Epithelial cell of proximal tubule (primary cell): ENCODE measurements at places on chromosomes 1 and 21.

DNA sequence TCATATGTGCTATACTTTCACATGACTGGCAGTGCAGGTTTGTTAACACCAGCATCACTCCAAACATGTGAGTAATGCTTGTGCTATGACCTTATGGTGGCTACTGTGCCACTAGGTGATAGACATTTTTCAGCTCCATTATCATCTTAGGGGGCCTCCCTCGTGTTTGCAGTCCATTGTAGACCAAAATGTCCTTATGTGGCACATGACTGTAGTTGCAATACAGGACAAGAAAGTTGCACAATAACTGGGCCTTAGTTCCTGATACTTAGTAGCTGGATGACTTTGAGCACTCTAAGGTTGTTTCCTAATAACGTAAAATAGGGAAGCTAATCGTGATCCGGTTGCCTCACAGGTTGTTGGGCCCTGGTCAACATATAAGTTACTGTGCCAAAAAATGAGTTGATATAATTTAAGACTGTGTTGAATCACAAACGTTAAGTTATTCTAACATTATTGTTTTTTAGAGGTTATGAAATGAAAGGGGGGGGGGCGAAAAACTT is 511 bp upstream of the SNX27 start:
- peak; percentile 59 for DNase-seq

DNA sequence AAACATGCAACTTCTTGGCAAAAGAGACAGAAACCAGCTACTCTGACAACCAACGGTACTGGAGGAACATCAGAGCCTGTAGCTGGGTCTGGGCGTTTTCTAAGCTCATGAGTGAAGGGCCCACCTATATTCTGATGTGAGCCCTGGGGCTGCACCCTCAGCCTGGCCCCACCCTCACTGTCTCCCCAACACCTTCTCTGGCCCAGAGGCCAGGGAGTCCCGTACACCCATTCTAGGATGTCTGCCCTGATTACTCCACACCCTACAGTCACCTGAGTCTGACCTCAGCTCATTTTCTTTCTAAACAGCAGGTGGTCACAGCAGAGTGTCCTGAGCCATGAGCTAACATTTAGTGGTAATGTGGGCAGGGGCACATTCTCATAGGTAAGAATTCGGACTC is 439.2 kb downstream of the MATN1 start:
- DNase-seq: no peak

- peak; percentile 31 for DNase-seq
Observed at GRCh38 chr1:55337801-55338447, 122.8 kb upstream of the USP24 start.

GRCh38 chr1:88609051-88609450 is 75.0 kb upstream of the PKN2 start:
- DNase-seq: no peak

- no peak for DNase-seq
Observed at GRCh38 chr1:94240822-94241221, 3.4 kb upstream of the ARHGAP29 start.

DNA sequence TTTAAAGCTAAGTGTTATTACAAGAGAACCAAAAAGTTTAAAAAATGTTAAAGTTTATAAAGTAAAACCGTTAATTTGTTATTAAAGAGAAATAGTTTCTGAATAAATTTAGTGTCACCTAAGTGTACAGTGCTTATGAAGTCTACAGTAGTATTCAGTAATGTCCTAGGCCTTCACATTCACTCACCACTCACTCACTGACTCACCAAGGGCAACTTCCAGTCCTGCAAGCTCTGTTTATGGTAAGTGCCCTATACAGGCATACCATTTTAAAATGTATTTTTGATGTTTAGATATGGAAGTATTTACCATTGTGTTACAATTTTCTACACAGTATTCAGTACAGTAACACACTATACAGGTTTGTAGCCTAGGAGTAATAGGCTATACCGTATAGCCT is 60.1 kb upstream of the GCLM start:
- DNase-seq: no peak

GRCh38 chr1:24281591-24281990 is 37.6 kb upstream of the GRHL3 start:
- no peak for DNase-seq

DNA sequence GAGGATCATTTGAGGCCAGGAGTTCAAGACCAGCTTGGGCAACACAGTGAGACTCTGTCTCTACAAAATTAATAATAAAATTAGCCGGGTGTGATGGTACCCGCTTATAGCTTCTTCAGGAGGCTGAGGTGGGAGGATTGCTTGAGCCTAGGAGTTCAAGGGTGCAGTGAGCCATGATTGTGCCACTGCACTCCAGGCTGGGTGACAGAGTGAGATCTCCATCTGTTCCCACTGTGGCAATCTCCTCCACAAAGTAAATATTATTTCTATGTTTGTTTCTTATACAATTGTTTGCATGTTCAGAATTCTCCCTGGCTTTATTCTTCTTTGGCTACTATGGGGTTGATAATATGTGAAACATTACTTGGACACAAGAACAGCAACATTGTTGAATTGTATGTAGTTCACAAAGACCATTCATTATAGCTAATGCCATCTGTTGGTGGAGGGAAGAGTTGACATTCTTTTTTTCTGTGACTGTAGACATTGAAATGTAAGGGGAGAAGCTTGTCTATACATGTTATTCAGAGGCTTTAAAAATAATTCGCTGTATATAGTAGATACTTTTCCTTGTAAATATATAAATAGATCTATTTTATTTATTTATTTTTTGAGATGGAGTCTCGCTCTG is 47.8 kb upstream of the SRSF10 start:
- no peak for DNase-seq

- no peak for DNase-seq
Observed at GRCh38 chr1:174219606-174220370, 60.5 kb downstream of the RABGAP1L start.

DNA sequence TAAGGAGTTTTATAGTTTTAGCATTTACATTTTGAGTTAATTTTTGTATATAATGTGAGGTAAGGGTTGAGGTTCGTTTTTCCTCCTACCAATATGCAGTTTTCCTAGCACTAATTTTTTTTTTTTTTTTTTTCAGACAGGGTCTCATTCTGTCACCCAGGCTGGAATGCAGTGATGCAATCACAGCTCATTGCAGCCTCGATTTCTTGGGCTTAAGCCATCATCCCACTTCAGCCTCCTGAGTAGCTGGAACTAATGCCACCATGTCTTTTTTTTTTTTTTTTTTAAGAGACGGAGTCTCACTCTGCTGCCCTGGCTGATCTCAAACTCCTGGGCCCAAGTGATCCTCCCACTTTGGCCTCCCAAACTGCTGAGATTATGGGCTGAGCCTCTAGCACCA is 2.5 kb upstream of the UBASH3A start:
- no peak for DNase-seq

GRCh38 chr1:107359472-107360241 is 218.8 kb downstream of the NTNG1 start:
- DNase-seq: no peak

DNA sequence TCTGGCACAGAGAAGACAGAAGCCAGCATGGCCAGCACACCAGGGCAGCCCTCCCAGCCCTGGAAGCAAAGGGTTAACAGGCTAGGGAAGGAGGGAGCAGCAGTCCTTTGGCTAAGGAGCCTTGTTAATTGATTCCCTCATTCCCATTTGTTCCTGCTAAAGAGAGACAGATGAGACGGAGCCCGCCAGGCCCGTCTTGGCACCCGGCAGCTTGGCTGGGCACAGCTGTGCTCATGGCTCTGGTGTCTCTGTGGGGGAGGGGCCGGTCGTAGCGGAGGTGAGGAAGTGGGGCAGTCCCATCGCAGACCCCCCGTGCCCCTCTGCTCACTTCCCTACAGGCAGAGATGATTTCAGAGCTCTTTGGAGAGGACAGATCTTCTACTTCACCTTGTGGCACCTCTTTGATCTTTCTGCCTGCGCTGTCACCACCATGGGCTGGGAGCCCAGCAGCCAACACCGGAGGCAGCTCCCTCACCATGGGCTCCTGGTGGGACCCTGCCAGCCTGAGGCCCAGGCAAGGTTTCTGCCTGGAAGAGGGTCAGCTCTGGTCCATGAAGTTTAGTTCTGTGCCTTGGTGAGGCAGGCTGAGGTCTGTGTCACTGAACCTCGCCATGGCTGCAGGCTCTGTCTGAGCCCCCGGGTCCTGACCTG is 38.0 kb downstream of the FOXO6 start:
- no peak for DNase-seq

DNA sequence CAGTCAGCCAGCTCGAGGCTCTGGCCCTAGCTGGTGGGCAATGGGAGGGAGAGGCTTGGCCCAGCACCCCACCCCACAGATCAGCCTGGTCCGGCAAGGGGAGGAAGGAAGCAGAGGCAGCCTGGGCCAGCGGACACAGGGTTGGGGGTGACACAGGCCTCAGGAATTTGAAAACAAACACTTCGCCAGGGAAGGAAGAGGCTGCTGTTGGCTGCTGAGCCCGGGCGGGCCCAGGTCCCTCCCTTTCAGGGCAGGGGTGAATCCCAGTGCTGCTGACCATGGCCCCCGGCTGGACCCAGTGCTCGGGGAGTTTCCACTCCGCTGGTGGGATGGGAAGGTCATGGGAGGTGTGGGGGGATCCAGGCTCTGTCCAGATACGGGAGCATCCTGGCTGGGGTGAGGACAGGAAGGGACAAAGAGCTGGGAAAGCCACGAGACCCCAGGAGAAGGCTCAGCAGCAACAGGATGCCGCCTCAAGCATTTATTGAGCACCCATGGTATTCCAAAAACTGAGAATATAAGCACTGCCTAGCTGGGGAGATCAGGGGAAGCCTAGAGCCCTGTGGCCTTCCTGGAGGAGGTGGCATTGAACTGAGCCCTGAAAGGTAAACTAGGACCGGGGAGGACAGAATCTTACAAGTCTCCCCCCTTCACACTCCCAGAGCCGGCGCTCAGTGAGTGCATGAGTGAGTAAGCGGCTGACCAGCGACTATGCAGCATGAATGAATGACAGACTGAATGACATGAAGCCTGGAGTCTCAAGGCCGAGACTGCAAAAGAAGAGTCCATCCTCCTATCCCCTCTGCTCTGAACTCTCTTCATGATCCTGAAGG is 26.2 kb upstream of the EPHA2 start:
- DNase-seq: no peak

DNA sequence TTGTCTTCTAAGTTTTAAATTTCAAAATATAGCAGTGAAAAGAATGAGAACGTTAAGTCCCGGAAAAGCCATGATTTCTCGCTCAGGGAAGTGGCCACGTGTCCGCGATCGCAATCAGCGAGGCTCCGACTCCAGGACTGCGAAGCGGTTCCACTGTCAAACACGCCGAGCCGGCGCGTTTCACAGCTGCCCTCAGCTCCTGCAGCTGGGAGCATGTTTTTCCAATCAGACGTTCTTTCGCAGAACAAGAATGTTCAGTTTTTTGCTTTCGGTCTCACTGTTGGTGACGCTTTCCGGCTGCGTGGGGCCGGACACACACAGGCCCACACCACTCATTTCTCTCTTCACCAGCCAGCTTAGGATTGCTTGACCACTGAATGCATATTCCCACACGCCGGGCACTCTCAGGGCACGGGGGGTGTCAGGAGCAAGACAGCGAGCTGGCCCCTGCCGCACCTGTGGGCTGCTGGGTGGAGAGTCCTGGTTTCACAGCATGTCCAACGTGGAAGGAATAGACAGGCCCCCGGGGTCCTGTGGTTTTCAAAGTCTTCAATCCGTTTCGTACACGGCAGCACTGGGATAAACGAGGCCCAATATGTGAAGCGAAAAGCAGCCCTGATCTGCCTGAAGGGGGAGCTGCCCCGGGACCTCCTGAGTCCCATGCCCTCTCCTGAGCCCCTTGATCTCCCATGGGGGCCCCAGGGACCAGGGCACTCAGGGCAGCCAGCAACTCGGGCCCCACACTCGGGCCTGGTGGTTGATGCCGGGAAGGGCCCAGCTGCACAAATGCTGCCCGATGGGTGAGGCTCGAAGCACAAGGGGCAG is 47.3 kb upstream of the COL18A1 start:
- DNase-seq: no peak

DNA sequence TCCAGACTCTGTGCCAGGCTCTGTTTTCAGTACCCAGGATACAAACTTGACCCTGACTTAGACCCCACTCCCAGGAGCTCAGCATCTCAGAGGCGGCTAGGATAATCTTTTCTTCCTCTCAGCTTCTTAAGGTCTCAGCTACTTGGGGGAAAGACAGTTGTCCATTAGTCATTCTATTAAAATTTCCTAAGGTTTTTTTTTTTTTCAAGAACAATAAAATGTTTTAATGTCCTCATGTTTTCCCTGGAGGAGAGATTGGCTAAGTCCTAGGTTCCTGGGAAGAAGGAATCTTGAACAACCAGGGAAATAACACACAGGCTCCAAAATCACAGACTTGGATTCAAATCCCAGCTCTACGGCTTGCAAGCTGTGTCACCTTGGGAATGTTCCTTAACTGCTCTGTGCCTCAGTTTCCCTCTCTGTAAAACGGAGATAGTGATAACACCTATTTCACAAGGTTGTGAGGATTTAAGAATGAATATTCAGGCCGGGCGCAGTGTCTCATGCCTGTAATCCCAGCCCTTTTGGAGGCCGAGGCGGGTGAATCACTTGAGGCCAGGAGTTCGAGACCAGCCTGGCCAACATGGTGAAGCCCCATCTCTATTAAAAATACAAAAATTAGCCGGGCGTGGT is 33.0 kb downstream of the CDK18 start:
- DNase-seq: no peak

DNA sequence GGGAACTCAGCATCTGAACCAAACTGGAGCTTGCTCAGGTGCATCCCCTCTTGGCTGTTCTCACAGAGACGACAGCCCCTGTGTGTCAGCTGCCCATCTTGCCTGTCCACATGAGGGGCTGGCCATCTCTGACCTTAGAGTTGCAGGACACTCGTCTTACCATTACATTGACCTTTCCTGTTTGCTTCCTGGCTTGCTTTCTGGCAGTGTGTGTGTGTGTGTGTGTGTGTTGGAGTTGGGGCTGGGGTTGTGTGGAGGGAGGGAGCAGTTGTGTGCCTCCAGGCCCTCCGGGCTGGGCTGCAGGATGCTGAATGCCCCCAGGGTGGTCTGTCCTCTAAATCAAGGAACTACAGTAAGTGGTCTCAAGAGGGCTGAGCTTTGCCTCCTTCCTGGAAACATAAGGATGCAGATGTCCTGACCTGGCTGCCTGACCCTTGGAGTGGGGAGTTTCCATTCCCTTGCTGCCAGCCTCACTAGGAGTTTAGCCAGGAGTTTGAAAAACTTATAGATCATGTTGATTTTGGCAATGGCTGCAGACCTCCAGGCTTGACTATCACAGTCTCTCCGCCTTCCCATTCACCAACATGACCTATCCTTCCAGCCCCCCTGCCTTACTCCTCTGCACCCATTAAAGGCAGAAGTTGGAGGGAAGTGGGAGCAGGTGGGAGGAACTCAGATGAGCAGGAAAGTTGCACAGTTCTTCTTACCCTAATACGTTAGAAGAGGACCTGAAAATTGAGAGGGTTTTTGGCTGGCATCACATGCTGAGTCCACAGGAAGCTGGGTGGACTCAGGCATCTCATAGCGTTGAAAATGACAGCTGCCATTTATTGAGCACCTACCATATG is 19.0 kb downstream of the RASSF5 start:
- DNase-seq: no peak

GRCh38 chr1:8116894-8117264 is 90.8 kb upstream of the ERRFI1 start:
- no peak for DNase-seq

- no peak for DNase-seq
Observed at GRCh38 chr1:17075470-17076255, 21.8 kb upstream of the SDHB start.

GRCh38 chr1:186812570-186812969 is 16.2 kb upstream of the PLA2G4A start:
- DNase-seq: no peak

- no peak for DNase-seq
Observed at GRCh38 chr1:61482170-61482734, 242.7 kb downstream of the TM2D1 start.

GRCh38 chr1:226203240-226203639 is 16.7 kb upstream of the ACBD3 start:
- DNase-seq: no peak

GRCh38 chr1:223216531-223217205 is 73.6 kb upstream of the TLR5 start:
- no peak for DNase-seq
